ENCODE measurements at places on chromosomes 5 and 9. TPM values are rescaled to one million over a fixed set of nuclear protein-coding genes. Genes with fewer than 3 reads are reported as not detected.

- no peaks in the 10 kb centered on the region for H3K36me3 ChIP-seq
- no peak for DNase-seq
- H3K27ac ChIP-seq = no peak overlapping the region
- H3K4me3 ChIP-seq = no peak overlapping the region
- H3K27me3 ChIP-seq = peaks cover 10% of the 10 kb centered on the region
These were observed 350.3 kb upstream of the ACTBL2 start for GRCh38 chr5:57832875-57833274.

B4GALT1 gene
- 44.1 TPM for total RNA-seq

DNA sequence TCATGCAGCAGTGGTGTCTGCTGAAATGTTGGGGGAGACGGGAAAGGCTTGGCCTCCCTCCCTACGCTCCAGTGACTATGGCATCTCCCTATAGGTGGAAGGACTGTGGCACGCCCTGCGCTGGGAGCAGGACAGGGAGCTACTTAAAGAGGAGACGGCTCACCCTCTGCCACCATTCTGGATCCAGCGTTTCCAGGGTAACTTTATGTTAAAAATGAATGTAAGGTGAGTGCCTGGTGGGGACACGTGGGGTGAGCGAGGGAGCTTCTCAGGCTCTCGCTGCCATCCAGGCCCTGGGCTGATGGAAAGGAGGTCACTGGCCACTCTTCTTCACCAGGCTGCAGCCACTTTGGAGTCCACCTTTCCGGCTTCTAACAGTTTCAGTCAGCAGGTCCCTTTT, 15.7 kb downstream of the PAEP start:
- H3K4me1 ChIP-seq = no peaks in the 10 kb centered on the region
- H3K4me3 ChIP-seq = no peak overlapping the region
- no peaks in the 10 kb centered on the region for H3K36me3 ChIP-seq
- H3K27me3 ChIP-seq = no peaks in the 10 kb centered on the region
- no peak overlapping the region for H3K27ac ChIP-seq

- no peak overlapping the region for H3K4me3 ChIP-seq
- no peak overlapping the region for H3K27ac ChIP-seq
- peaks cover 5% of the 10 kb centered on the region for H3K27me3 ChIP-seq
- no peaks in the 10 kb centered on the region for H3K36me3 ChIP-seq
- no peak for DNase-seq
These were observed 69.3 kb upstream of the DAB2 start for GRCh38 chr5:39494107-39494510.

DNA sequence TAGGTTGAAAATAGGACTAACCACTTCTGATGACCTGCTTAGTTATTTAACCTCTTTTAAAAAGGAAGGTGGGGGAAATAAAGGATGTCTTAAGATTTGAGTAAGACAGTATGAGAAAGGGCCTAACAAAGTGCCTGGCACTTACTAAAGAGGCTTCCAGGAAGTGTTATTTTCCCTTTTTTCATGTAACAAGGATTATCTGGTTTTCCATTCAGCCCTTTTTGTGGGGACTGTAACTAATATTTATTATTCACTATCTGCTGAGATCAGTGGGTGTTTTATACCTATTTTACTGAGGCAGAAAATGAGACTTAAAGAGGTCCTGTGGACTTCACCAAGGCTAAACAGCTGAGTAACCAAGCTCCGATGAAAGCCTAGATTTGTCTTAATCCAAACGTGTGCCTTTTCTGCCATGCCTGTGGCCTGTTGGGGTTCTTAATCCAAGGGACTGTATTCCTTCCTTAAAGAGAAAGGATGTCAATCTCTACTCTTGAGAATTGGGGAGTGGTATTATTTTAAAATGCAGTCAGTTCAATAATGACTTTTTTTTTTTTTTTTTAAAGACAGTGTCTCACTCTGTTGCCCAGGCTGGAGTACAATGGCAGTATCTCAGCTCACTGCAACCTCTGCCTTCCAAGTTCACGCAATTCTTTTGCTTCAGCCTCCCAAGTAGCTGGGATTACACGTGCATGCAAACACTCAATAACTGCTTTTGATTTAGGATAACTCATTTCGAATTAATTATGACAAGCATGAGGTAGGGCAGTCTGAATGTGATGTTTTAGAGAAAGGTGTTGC, 6.5 kb downstream of the JMY start:
- no peak overlapping the region for H3K27ac ChIP-seq
- H3K4me3 ChIP-seq = peak overlapping the region; percentile 27
- no peaks in the 10 kb centered on the region for H3K27me3 ChIP-seq
- peaks cover 3% of the 10 kb centered on the region for H3K36me3 ChIP-seq

DNA sequence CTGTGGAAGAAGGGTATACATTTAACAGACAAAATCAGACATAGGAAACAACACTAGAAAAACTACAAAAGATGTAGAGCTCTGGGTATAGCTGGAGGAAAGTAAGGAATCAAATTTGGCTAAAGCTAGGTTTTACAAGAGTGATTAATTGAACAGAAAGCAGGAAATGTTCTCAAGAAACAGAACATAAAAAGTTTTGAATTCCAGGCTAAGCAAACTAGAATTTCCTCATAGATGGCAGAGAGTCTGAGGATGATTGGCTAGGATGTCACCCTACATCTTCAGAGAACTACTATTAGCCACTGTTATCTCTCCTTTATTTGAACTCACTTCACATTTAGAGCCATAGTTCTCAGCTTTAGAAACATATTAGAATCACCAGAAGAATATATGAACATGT, 502.1 kb upstream of the PAPPA start:
- no peak for DNase-seq
- H3K4me3 ChIP-seq = no peak overlapping the region
- H3K27me3 ChIP-seq = no peaks in the 10 kb centered on the region
- H3K4me1 ChIP-seq = no peaks in the 10 kb centered on the region
- no peak overlapping the region for H3K27ac ChIP-seq

DNA sequence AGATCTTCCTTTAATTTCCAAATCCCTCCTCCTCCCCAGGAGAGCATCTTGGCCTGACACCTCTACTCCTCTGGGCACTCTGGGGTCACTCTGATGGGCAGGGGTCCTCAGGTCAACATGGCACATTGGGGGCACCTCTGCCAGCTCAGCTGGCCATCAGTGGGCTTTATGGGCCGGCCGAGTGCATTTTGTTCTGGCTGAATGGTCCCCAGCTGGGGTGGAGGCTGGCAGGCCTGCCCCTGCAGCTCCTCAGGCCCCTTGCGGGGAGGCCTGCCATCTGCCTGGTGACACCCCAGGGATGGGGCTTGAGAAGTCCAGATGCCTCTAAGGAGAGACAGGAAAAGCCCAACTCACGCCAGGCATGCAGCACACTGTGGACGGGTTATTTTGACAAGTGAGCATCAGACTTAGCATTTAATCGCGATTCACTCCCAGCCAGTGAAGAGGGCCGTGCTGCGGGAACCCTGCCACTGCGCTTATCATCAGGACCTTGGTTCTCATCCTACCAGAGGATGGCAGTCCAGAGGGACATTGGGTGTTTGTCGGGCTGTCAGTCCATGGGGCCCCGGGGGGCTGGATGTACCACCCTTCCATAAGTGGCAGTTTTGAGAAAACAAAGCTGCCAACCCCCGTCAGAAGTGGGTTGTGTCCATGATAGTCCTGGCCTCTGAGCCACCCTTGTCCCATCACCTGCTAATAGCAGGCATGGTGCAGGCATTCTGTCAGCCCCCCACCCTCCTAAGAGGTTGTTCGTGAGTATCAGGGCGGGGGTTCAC, 21.7 kb downstream of the PHF2 start:
- peaks cover 53% of the 10 kb centered on the region for H3K4me1 ChIP-seq
- H3K27ac ChIP-seq = no peak overlapping the region
- H3K27me3 ChIP-seq = no peaks in the 10 kb centered on the region
- no peaks in the 10 kb centered on the region for H3K36me3 ChIP-seq

SUSD3 gene
- 68.3 TPM for total RNA-seq

EMB gene
- total RNA-seq = 41.4 TPM

GRCh38 chr5:30839956-30840355, 353.5 kb upstream of the CDH6 start:
- no peaks in the 10 kb centered on the region for H3K4me1 ChIP-seq
- no peaks in the 10 kb centered on the region for H3K27me3 ChIP-seq
- no peak overlapping the region for H3K27ac ChIP-seq
- no peak for DNase-seq
- no peak overlapping the region for H3K4me3 ChIP-seq

PCDHGB2 gene
- total RNA-seq = not detected

IGFBPL1 gene
- total RNA-seq = 0.20 TPM

DNA sequence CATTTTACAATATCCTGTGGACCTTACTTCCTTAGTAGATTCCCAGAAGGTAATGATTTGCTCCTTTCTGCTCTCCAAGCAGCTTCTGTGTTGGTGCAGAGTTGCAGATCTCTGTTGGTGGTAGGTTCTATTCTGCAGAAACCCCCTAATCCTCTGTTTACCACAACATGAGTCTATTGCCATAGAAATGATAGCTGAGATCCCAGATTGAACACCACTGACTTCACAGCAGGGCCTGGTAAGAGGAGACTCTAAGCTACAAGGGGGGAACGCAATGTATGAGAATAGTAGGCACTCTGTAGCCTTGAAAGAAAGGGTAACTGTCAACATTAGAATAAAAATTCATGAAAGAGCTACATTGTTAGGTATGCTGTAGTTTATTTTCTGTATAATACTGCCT, 59.5 kb downstream of the MUSK start:
- no peak overlapping the region for H3K4me3 ChIP-seq
- DNase-seq = no peak
- no peak overlapping the region for H3K27ac ChIP-seq
- no peaks in the 10 kb centered on the region for H3K4me1 ChIP-seq

PCDHB6 gene
- total RNA-seq = not detected

CDKN2B-AS1 gene
- total RNA-seq = 0.24 TPM

- DNase-seq = no peak
- H3K27ac ChIP-seq = no peak overlapping the region
- H3K4me1 ChIP-seq = no peaks in the 10 kb centered on the region
- peaks cover 59% of the 10 kb centered on the region for H3K36me3 ChIP-seq
These were observed 21.7 kb downstream of the TARS1 start for GRCh38 chr5:33462456-33462855.

- H3K4me1 ChIP-seq = peaks cover 3% of the 10 kb centered on the region
- H3K36me3 ChIP-seq = peaks cover under 1% of the 10 kb centered on the region
- H3K4me3 ChIP-seq = no peak overlapping the region
- H3K27ac ChIP-seq = no peak overlapping the region
- no peak for DNase-seq
- peaks cover 9% of the 10 kb centered on the region for H3K27me3 ChIP-seq
These were observed 4.1 kb downstream of the OBP2B start for GRCh38 chr9:133204993-133205336.
